Spleen (tissue), 13 donors: ENCODE measurements at places on chromosomes 2 and 18. TPM values are rescaled to one million over a fixed set of nuclear protein-coding genes. Genes with fewer than 3 reads are reported as not detected.

Gene PSTPIP2
- 133 TPM for total RNA-seq

Gene REG3A
- total RNA-seq = not detected

Gene CRACDL
- total RNA-seq = 1.0 TPM

Gene RUFY4
- total RNA-seq = 2.2 TPM

Gene RGPD5
- 52.9 TPM for total RNA-seq

Gene SLC19A3
- not detected for total RNA-seq

Gene ZNF385B
- not detected for total RNA-seq

Gene TRIM43
- not detected for total RNA-seq

Gene ANTXR1
- 40.6 TPM for total RNA-seq

Gene TMEM163
- 3.8 TPM for total RNA-seq

Gene MAP2
- total RNA-seq = 3.2 TPM

Gene C2orf92
- 9.2 TPM for total RNA-seq

Gene FBXO48
- total RNA-seq = 1.2 TPM

Gene SMIM21
- not detected for total RNA-seq

Gene MRPL44
- total RNA-seq = 30.0 TPM

Gene LONRF2
- total RNA-seq = 4.9 TPM

Gene ALPI
- total RNA-seq = not detected

Gene CRYBA2
- total RNA-seq = not detected

Gene OTOS
- total RNA-seq = not detected

Gene CLEC4F
- total RNA-seq = 4.8 TPM

Gene KCNE4
- 8.0 TPM for total RNA-seq

Gene POU3F3
- total RNA-seq = not detected

Gene ANKRD44
- 161 TPM for total RNA-seq

Gene FER1L5
- 0.09 TPM for total RNA-seq

Gene NEU2
- not detected for total RNA-seq

Gene MXD1
- total RNA-seq = 76.3 TPM

Gene ASB18
- total RNA-seq = not detected

Gene C1QL2
- not detected for total RNA-seq

Gene C1GALT1C1L
- 0.51 TPM for total RNA-seq

Gene FBXO15
- 0.92 TPM for total RNA-seq

Gene LIMS4
- total RNA-seq = 1.6 TPM

Gene FAM161A
- 1.2 TPM for total RNA-seq

Gene IL36G
- not detected for total RNA-seq

Gene NDUFAF7
- total RNA-seq = 19.0 TPM

Gene CAMKMT
- total RNA-seq = 8.1 TPM

Gene SATB2
- total RNA-seq = 2.6 TPM
